ENCODE measurements at places on chromosomes 2 and 18.

DNA sequence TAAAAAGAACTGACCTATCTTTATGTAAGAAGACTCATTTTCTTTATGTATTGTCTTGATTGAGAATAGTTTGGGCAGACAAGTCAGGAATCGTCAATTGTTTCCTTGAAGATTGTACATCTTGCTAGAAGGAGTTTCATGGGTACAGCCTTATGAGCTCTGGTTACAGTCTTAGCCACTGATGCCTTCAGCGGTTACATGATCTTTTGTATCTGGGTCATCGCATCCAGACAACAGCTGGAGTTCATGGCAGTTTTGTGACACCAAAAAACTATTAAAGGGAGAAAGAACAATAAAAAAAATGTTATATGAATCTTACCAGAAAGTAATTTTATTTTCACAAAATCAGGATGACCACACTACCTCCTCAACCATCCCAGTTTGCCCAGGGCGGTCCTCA, 520.5 kb upstream of the CDH7 start:
- no peak for DNase-seq

DNA sequence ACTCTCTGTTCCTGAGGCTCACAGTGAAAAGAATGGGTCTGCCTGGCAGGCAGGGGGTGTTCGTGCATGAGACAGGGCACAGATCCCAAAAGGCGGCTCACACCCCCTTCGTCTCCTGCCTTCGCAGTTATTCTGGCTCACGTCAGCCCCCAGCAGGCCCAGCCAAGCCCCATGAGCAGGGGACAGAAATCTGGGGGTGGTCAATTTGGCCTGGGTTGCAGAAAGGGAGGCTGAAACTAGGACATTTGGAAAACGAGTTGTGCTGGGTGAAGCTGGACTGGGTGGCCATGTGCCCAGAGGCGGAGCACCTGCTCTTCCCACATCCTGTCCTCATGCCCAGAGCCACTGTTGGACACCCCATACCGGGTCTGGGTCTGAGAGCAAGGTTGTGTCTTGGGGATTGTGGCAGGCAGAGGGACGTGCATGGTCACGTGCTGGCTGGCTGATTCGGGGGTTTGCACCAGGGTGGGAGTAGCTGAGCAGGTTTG, 99.0 kb upstream of the MCFD2 start:
- DNase-seq, result no peak

DNA sequence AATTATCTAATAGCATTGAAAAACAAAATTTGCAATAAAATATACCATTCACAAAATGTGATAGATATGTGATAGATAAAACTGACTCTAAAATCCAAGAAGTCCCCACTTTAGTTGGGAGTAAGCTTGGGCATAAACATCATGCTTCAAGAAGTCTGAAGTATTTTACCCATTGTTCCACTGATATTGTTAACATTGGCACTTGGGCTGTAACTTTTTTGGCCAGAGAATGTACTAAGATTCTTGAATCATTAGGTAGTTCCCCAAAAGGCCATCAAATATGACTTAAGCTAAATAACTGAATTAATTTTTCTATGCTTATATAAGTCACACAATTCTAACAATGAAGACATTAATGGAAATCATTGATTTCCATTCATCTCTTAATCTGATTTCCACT, 413.6 kb downstream of the CDH2 start:
- DNase-seq, result no peak

- no peak for DNase-seq
Observed at GRCh38 chr18:11497585-11497984, 111.8 kb upstream of the SLC35G4 start.

GRCh38 chr2:20182241-20182931, 42.5 kb downstream of the SDC1 start:
- no peak for DNase-seq

GRCh38 chr18:13800505-13801259, 23.3 kb upstream of the MC5R start:
- DNase-seq, result no peak

GRCh38 chr2:209977386-209978239, 24.8 kb upstream of the RPE start:
- no peak for DNase-seq

GRCh38 chr18:32937597-32937996, 164.8 kb upstream of the KLHL14 start:
- no peak for DNase-seq

GRCh38 chr2:58494071-58494501, 253.0 kb upstream of the FANCL start:
- DNase-seq, result no peak

DNA sequence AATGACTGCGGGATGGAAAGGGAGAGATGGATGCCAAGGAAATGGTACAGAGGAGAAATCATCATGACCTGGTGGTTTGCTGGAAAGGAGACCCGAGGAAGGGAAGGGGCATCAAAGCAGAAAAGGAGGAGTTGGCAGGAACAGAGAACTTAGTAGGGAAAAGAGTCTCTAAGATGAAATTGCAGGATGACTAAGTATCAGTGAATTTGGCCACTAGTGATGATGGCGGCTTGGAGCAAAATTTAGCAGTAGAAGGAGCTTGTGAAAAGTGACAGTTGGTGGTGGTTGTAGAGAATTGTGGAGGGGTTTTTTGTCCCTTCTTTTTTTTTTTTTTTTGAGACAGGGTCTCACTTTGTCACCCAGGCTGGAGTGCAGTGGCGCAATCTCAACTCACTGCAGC, 10.1 kb downstream of the METAP1D start:
- no peak for DNase-seq

DNA sequence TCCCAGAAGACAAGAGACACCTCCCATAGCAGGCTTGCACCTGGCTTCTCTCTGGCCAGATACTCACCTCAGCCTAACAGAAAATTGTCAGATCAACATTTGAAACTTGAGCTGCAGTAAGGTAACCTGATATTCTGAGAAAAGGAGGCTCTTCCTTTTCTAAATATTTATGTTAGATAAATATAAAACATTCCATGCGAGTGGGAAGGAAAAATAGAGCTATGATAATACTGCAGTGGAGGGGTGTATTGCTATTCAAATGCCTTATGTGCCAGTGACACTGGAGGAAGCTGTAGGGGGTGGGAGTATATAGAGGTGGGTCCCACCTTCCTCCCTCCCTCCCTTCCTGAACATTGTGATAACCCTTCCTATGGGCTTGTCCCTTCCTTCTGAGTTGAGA, 515.5 kb upstream of the CHAC2 start:
- DNase-seq, result no peak

DNA sequence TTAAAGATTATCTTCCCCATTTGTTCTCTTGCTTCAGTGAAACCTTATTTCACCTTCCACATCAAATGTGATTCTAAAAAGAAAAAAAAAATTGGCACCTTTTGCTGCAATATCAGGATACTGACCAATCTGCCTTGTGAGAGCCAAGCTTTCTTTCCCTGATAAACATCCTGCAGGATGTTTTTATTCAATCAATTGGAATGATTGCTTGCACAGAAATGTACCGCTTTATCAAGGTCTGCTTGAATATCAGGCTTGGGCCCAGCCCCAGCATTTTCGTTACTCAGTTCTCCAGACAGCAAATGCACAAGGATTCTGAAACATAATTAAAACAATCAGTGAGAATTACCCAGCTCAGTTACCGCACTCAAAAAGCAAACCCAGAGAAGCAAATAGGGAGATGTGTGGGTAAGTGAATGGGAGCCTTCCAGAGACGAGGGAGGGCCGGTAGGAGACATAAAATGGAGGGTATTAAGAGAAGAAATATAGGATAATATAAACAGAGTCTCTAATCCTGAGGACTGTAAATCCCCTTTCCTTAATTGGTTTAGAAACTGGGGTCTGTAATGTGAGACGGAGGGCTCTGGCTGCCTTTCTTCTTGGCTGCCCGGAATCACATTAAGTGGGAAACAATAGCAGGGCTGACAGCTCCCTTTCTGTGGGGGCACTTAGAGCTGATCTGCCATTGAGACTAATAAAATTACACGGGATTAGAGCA, 291.8 kb downstream of the ICOS start:
- DNase-seq, result no peak

DNA sequence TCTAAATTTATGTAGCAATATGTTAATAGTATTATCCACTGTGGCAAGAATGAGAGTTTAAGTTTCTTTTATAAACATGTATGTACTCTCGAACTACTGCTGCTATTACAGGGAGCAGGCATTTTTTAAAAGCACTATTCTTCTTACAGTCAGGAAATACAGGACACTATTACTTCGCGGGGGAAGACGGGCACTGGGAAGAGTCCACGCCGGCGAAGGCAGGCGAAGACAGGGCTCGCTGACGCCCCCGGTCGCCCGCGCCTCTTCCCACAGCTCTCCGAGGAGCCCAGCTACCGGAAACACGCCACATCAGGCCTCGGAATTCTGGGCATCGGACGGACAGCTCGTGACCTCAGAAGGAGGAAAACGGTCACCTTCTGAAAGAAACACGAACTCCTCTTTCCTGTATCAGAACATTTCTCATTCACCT, 90.2 kb downstream of the FAM161A start:
- DNase-seq, result no peak
